ENCODE measurements at places on chromosomes 7 and 10.
A peak's percentile ranks its signal among the peaks of the same experiment; 100 is the strongest.

GRCh38 chr7:71473366-71473967 lies 341.5 kb downstream of the GALNT17 start:
- no peak for DNase-seq

DNA sequence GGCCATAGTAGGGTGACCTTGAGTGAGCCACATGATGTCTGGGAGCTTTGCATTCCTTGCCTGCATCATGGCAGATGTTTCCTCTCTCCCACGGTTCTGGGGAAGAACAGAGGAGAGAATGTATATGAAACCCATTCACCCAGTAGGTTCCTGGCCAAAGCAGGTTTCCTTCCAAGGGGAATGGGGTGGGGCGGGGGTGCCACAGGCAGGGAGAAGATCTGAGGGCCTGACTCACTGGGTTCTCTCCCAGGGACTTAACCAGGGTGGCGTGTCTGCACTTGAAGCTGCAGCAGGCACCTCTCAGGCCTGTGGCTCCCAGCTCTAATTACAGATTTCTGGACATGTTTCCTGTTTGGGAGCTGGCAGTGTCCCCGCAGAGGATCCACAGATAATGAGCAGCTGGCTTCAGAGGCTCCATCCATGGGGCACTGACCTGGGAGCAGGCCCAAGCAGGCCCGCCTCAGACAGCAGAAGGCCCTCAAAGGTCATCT lies 50.2 kb upstream of the ZMIZ1 start:
- DNase-seq: no peak

GRCh38 chr10:73907841-73908517 lies 3.0 kb upstream of the PLAU start:
- peak; percentile 85 for DNase-seq

DNA sequence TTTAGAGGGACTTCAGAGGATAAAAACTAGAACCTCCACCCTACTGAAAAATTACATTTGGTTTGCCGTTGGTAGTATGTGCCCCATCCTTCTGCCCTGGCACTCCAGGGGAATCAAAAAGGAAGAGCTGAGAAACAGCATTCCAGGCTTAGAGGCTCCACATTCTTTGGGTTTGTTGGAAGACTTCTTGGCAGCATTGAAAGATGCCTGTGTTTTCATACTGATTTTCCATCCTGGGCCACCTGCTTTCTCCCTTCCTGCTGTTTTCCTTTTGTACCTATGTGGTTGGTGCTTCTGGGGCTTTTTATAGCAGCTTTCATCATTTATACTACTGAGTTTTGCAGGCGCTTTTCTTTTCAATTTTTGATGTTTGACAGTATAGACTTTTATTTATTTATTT lies 61.7 kb downstream of the AUTS2 start:
- DNase-seq: no peak

DNA sequence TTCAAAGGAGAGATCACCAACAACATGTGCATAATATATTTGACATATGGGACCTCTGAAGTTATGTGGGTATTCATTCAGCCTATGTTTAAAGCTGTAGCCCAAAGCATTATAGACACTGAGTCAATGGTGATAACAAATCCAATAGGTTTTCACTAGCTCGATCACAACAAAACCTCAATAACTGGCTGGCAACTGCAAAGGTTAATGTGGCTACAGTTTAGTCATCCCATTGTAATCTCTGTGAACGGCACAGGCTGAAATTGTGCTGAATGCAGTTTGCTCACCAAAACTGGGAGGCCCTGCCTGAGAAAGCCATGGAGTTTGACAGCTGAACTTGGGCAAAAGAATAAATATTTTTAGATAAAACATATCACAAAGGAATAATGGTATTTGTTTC lies 152.4 kb upstream of the ADO start:
- no peak for DNase-seq

- no peak for DNase-seq
Measured at GRCh38 chr10:85100495-85100894, 772.1 kb downstream of the CCSER2 start.

DNA sequence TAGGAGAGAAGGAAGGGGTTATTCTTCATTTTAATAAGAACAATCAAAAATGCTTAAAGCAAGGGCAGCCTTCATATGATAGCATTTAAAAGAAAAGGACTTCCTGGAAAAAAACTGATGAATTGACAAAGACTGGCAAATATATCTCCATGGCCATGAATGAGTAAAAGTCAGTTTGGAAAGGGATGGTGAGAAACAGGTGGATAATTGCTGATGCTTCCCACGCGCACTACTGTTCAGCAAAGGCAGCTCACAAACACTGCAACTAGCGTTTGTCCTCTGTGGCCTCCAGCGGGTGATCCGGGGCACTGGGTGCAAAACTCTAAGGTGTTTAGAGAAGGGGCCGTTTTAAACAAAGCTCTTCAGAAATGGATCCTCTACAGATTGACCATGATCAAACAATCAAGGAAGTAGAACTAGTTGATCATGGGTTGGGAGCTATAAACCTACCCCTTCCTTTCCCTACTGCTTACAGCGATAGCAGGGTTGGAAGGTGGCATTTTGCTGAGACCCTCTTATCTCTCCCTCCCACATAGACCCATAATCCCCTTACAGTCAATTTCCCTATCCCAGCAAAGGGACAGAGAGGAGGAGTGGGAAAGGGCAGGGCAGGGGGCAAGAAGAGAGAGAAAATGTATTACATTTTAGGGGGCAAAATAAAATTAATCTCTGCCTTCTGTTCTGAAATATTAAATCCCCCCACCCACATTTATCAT lies 53.8 kb downstream of the SMURF1 start:
- no peak for DNase-seq

DNA sequence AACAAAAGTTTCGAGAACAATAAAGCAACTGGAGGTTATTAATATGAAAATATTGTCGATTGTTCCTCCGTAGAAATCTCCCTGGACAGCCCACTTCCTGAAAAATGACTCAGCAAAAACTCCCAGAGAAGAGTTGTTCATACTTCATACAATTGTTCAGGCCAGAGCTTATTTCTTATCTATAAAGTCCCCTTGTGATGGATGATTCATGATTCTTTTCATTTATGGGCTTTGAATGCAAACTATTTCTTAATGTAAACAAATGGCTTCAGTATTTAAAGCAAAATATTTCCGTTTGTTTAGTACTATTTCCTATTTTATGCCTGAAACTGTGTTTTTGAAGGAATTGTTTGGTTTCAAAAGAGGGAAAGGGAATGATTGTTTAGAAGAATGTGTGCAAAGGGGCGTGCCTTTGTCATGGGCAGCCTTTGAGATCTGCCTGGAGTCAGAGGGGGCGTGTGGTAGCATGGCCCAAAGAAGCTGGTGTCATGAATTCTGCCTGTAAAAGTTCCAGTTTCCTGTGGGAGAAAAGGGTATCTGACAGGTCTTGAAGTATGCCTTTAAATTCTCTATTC lies 26.2 kb upstream of the EXOC6 start:
- peak; percentile 15 for DNase-seq

- no peak for DNase-seq
Measured at GRCh38 chr7:142859411-142859810, 4.5 kb downstream of the EPHB6 start.

DNA sequence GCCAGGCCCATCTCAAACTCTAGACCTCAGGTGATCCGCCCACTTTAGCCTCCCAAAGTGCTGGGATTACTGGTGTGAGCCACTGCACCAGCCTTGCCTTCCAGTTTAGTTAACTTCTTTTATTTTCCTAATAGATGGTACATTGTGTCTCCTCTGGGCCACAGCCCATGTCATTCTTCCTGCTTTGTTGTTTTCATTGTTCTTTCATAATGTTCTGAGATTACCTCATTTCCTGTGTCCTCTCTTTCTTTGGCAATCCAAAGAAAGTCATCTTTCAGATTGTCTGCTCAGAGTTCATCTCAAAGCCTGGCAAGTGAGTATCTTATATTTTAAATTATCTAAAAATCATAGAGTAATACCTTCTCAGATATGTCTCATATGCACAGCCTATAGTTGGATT lies at the start of gene OLAH:
TSS of gene OLAH (plus strand) at position 270 of the 400 bp plus-strand sequence. CDS start 3,346 bp downstream, outside the sequence.
- no peak for DNase-seq

- peak; percentile 99 for DNase-seq
Measured at GRCh38 chr7:77327067-77327931, 88.8 kb downstream of the GSAP start.

GRCh38 chr10:34449836-34450235 lies 365.3 kb downstream of the PARD3 start:
- no peak for DNase-seq

DNA sequence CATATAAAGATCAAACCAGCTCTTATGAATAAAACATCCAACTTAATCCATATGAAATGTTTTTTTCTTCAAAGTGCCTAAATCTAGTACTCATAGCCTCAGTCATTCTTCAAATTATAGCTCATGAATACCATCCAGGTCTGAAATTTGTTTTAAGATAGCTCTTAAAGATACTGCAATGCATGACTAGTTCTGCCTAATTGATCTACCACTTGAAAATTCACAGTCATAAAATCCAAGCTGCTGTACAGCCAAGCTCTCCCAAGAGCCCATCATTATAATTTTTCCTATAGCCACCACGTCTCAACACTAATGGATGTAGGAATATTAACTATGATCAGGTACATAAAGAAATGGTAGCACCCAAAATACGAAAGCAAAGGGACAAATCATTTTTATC lies 87.9 kb upstream of the RNF148 start:
- DNase-seq: no peak

- DNase-seq: no peak
Measured at GRCh38 chr10:34272316-34272715, 542.8 kb downstream of the PARD3 start.

- no peak for DNase-seq
Measured at GRCh38 chr10:96995851-96996250, 163.8 kb downstream of the LCOR start.

- DNase-seq: no peak
Measured at GRCh38 chr7:135428011-135428410, 81.9 kb downstream of the CNOT4 start.

GRCh38 chr7:69411466-69411865 lies 186.8 kb upstream of the AUTS2 start:
- DNase-seq: no peak

GRCh38 chr7:95925236-95925635 lies 152.9 kb downstream of the DYNC1I1 start:
- no peak for DNase-seq

- no peak for DNase-seq
Measured at GRCh38 chr7:47236480-47237129, 345.3 kb downstream of the TNS3 start.

DNA sequence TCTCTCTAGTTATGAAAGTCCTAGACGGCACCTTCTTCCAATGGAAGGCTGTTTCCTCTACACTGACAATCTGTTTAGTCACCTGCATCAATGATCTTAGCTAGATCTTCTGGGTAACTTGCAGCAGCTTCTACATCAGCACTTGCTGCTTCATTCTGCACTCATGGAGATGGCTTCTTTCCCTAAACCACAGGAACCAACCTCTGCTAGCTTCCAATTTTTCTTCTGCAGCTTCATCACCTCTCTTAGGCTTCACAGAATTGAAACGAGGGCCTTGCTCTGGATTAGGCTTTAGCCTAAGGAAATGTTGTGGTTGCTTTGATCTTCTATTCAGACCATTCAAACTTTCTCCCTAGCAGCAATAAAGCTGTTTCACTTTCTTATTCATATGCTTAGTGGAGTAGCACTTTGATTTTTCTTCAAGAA lies 24.6 kb downstream of the NAMPT start:
- no peak for DNase-seq

- no peak for DNase-seq
Measured at GRCh38 chr7:132584796-132585494, 8.7 kb upstream of the PLXNA4 start.

DNA sequence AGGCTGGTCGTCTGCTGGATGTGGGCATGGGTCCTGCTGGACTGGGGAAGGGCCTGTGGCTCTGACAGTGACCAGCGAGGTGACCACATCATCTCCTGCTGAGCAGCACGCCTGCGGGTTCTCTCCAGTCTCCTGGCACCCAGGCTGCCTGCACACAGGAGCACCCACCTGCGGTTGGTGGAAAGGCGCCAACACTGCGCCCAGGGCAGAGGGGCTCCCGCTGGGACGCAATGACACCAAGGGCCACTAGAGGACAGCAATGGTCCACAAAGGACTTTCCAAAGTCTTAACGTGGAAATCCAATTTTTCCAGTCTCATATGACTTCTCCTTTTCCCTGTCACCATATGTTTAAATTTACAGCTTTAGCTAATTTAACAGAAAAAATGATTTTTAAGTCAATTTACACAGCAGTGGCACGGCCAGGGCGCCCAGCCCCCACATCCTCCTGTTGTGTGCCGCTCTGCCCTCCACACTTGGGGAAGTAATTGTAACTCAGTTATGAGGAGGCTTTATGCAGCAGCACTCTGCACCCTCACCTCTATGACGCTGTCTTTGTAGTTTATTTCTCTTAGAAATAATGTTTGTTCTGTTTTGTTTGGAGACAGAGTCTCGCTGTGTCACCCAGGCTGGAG lies 38.1 kb downstream of the CFAP46 start:
- peak; percentile 26 for DNase-seq

DNA sequence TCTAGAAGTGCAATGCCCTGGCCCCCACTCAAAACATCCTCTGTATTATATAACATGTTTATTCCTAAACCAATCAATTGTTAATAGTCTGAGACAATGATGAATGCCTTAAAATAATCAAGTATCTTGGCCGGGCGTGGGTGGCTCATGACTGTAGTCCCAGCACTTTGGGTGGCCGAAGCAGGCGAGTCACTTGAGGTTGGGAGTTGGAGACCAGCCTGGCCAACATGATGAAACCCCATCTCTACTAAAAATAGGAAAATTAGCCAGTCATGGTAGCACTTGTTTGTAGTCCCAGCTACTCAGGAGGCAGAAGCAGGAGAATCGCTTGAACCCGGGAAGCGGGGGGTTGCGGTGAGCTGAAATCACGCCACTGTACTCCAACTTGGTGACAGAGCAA lies 29.4 kb upstream of the CACNA2D1 start:
- DNase-seq: no peak

GRCh38 chr7:33706771-33707200 lies 198.6 kb upstream of the BMPER start:
- DNase-seq: no peak

DNA sequence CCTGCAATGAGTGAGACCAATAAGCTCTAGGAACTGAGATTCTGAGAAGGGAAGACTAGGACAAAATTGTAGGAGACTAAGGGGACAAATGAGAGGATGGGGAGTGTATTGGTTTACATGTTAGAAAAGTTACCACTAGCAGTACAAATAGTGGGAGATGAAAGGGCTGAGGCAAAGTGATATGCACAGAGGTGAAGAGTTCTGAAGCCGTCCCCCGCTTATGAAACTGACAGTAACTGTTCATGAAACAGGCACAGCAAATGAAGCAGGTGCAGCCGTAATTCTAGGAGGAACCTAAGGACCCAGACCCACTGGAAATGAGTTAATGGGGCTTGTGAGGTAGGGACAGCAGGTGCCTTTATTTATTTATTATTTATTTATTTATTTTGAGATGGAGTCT lies 211.3 kb downstream of the PRKG1 start:
- no peak for DNase-seq

DNA sequence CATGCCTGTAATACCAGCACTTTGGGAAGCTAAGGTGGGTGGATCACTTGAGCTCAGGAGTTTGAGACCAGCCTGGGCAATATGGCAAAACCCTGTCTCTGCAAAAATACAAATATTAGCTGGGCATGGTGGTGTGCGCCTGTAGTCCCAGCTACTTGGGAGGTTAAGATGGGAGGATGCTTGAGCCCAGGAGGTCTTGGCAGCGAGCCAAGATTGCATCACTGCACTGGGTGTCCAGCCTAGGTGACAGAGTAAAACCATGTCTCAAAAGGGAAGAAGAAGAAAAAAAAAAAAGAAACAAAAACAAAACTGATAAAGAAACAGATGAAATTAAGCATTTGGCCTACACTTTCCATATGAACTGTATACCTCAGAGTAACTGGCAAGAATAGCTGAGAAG lies 319.2 kb downstream of the PARD3 start:
- no peak for DNase-seq

Data from HL-60 (cell line).